Occipital lobe (tissue), 3 donors: ENCODE measurements at places on chromosomes 1 and 21.

DNA sequence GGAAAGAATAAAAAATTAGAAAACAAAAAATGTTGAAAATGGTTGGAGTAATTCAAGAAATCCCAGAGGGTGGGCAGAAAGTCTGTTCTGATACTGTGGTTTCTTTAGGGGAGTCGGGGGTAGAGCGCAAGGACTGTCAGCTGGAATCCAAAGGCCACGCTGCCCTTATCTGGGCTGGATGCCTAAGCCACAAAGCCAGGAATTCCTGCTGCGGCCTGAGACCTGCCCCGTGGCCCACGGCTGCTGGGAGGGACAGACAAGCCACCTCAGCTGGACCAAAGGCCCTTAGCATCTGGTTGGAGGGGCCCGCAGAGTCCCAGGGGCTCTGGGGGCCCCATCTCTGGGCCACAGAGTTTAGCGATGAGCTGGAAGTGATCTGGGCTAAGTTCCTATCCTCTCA is 60.2 kb downstream of the DMRTB1 start:
- no peak for DNase-seq

DNA sequence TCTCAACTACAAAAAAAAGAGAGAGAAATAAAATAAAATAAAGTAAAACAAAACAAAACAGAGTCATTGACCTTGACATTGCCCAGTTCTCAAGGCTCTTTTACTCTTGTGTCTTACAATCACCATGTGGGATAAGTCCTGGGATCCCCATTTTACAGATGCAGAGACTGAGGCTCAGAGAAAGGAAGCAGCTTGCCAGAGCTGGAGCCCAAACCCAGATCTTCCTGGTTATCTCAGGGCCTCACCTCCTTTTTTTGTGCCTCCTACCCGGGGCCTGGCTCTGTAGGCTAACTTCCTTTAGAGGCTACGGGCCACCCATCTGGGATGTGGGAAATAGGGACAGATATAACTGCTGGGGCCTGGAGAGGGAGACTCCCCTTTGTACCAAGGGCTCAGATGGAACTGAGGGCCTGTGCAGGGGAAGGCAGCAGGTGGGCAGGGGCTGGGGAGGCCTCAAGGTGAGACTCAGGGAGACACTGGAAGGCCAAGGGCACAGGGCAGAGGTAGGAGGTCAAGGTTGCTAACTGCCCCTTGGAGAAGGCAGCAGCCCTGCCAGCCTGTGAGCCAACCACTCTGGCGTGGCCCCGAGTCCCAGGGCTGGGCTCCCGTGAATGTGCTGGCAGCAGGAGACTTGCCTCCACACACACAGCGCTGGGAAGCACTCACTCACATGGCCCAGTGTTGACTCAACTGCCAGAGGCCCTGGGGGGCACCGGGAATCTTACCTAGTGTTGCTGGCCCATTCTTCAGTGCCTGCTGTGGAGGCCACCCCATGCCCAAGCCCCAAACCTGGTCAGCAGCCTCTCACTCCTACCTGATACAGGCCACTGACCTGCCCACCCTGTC is 6.5 kb upstream of the ECE1 start:
- DNase-seq: no peak

- no peak for DNase-seq
These were observed 15.0 kb upstream of the F5 start for GRCh38 chr1:169601096-169601881.

- DNase-seq: no peak
These were observed 23.4 kb downstream of the RD3 start for GRCh38 chr1:211468595-211468994.

- no peak for DNase-seq
These were observed 239.3 kb downstream of the NRIP1 start for GRCh38 chr21:14825514-14825974.

GRCh38 chr1:93394514-93394913 is 48.8 kb downstream of the DR1 start:
- DNase-seq: no peak

- DNase-seq: no peak
These were observed 121.2 kb downstream of the UBR4 start for GRCh38 chr1:19088717-19089442.

- DNase-seq: no peak
These were observed 222.9 kb upstream of the CSF3R start for GRCh38 chr1:36705629-36706028.

DNA sequence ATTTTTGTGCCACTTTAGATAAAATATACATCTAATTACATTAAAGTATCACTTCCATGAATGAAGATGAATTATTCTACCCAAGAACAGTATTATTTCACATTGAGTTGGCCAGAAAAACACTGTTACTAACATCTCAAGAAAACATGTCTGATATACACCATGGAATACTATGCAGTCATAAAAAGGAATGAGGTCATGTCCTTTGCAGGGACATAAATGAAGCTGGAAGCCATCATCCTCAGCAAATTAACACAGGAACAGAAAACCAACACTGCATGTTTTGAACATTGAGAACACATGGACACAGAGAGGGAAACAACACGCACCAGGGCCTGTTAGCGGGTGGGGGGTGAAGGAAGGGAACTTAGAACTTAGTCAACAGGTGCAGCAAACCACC is 69.0 kb downstream of the TESK2 start:
- DNase-seq: no peak

DNA sequence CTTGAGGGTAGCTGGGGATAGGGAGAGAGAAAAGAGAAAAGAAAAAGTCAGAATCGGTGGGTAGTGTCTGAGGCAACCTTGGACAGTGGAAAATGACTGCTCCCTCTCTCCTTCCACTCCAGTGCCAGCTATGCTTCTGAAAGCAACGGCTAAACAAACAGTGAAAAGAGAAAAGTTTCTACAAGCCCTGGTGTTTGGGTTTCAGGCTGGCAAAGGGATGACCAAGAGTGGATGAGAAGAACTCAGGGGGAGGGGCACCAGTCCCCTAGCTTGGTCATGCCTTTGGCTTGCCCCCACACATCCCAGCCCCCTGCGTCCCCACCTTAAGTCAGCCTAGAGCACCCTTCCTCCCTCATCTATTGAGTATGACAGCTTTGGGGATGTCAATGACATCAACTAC is 8.6 kb downstream of the IL22RA1 start:
- DNase-seq: no peak

DNA sequence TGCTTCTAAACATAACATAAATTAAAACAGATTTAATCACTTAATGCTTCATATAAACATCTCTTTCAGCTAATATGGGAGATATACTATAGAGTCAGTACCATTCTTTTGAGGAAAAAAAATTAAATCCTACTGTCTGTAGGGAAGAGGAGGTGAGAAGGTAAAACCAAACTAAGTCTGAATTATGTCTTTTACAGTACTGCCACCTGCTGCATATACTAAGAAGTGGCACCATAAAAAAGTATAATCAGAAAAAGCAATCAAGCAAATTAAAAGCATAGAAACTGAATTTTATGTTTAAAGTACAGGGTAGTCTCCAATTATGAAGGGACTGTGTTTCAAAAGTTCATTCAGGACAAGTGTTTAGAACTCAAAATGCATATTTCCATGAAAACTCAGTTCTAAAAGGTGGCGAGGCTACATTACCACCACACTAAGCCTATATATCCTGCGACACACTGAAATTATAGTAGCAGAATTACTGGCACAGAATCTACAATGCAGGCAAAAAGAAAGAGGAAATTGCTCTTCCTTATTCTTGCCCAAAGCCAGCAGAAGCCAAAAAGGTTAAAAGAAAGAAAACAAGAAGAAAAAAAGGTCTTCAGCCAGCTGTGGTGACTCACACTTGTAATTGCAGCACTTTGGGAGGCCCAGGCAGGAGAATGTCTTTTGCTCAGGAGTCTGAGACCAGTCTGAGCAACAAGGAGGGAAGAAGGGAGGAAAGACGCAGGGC is 9.0 kb downstream of the NSL1 start:
- no peak for DNase-seq

- no peak for DNase-seq
These were observed 36.1 kb downstream of the BRINP2 start for GRCh38 chr1:177206831-177207355.

DNA sequence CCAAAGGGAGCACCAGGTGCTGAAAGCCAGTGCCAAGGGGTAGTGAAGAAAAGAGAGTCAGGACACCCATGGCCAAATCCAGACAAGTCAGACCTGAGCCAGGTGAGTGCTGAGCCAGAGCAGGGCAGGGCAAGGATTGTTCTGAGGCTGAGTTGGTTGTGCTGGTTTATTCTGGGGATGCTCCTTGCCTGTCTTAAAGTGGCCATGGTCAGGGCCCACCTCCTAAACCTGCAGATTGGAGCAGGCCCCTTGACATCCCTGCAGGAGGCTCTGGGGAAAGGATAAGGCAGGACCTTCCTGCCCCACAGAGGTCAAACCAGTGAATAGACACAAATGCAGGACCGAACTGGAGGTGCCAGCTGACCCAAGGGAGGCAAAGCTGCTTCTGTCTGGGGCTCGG is 138.4 kb downstream of the HIVEP3 start:
- no peak for DNase-seq
